Stimulated activated effector memory CD8-positive, alpha-beta T cell treated with anti-CD3 and anti-CD28 coated beads, Interleukin-12 subunit alpha, Interleukin-12 subunit beta, amount 100 ng/mL, for 72 hours (primary cell): ENCODE measurements at places on chromosomes 16 and 17.

- no peak for DNase-seq
Measured at GRCh38 chr16:8346294-8346693, 244.0 kb downstream of the TMEM114 start.

DNA sequence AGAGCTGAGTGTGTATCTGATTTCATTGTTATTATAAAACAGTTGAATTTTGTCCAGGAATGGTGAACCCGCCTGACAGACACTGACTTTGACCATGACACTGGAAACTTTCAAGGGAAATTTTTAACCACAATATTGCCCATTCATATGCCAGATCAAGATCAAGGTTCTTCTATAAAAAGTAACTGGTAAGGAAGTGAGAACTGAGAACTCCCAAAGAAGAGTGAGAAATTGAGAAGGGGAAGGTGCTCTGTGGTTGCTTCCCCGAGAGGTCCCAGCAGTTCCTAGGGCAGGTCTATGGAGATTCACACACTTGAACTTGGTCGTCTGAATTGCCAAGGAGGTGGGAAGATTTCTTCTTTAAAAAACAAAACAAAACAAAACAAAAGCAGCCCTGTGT is 27.3 kb downstream of the SLC6A4 start:
- DNase-seq = no peak

DNA sequence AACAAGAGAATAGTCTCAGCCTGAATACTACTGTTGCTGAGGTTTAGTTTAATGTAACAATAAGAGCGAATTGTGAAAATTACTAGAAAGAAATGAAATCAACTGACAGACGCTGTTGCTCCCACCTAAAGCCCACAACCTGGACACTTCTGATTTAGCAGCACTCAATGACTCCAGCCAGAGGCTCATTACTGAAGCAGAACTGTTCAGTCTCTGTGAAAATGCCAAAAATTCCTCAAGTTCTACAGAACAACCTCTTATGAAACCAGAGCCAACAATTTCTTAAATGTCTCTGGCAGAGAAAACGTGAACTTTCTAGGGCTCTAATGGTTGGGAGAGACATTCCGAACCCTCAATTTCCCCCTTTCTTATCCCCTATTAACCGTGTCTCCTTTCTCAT is 9.9 kb downstream of the PSME3IP1 start:
- DNase-seq = no peak

GRCh38 chr17:64947152-64947551 is 27.9 kb upstream of the LRRC37A3 start:
- no peak for DNase-seq

- DNase-seq = no peak
Measured at GRCh38 chr17:44677136-44677535, 12.4 kb downstream of the CCDC43 start.

- DNase-seq = no peak
Measured at GRCh38 chr16:89826531-89827382, 1.5 kb upstream of the SPIRE2 start.
